ENCODE measurements at places on chromosomes 3 and 15. TPM values are rescaled to one million over a fixed set of nuclear protein-coding genes. Genes with fewer than 3 reads are reported as not detected.

Gene TNNC1
- total RNA-seq, result 6.5 TPM

Gene MUC4
- 1.3 TPM for total RNA-seq

Gene P4HTM
- total RNA-seq, result 22.1 TPM

Gene RRP9
- total RNA-seq, result 61.8 TPM

Gene VGLL4
- 45.9 TPM for total RNA-seq

Gene SNRPA1
- total RNA-seq, result 170 TPM

Gene SERPINI2
- 2.5 TPM for total RNA-seq

Gene WNT7A
- total RNA-seq, result 0.04 TPM

Gene ECE2
- total RNA-seq, result 0.24 TPM

Gene CGNL1
- 58.0 TPM for total RNA-seq

Gene RLBP1
- not detected for total RNA-seq

Gene TTLL13
- total RNA-seq, result not detected

Gene GSK3B
- total RNA-seq, result 45.3 TPM

Gene GOLGA6L10
- not detected for total RNA-seq

Gene TNFSF10
- not detected for total RNA-seq

Gene ANKRD34C
- not detected for total RNA-seq

Gene GOLGA6L7
- not detected for total RNA-seq

Gene ARGFX
- not detected for total RNA-seq

Gene BTBD1
- 66.1 TPM for total RNA-seq

Gene ATP13A4
- total RNA-seq, result not detected

Gene WHAMM
- 8.3 TPM for total RNA-seq

Gene CAMK2N2
- total RNA-seq, result 1.5 TPM

Gene HDC
- total RNA-seq, result not detected

Gene GCNT3
- total RNA-seq, result not detected

Gene SSUH2
- total RNA-seq, result 2.3 TPM

Gene PROS1
- 4.1 TPM for total RNA-seq

Gene CHRNA5
- 26.2 TPM for total RNA-seq

Gene CLRN1
- 0.93 TPM for total RNA-seq

Gene GATA2
- total RNA-seq, result 0.83 TPM

Gene ISLR
- total RNA-seq, result not detected

Gene ATP10A
- total RNA-seq, result 0.97 TPM

Gene FBLN2
- total RNA-seq, result 24.9 TPM

Gene SHC4
- 0.21 TPM for total RNA-seq

Gene CCDC33
- total RNA-seq, result 2.6 TPM

Gene CADPS
- 16.4 TPM for total RNA-seq

Gene CRABP1
- total RNA-seq, result 127 TPM

Gene DNAH12
- total RNA-seq, result not detected
